ENCODE measurements at places on chromosomes 4 and X.

DNA sequence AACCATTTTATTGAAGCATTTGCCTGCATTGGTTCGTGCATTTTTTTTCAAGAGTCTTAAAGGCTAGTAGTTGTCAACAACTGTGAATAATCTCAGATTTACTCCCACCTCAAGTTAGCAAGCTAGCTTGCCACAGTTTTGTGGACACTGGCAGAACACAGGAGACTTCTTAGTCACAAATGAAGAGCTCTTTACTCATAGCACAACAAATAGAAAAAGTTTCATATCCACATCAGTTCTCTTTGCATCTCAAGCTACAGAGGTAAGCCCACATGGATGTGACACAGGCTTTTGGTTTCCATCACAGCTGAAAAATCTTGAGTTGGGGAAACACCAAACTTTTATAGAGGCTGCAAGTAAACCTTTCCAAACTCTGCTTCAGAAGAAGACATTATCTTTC is 2315.7 kb upstream of the TENM3 start:
- DNase-seq = no peak

- no peak for DNase-seq
Observed at GRCh38 chrX:133610056-133610455, 194.8 kb upstream of the GPC4 start.

- DNase-seq = peak; percentile 69
Observed at GRCh38 chrX:2829469-2830246, 928 bp downstream of the GYG2 start.

DNA sequence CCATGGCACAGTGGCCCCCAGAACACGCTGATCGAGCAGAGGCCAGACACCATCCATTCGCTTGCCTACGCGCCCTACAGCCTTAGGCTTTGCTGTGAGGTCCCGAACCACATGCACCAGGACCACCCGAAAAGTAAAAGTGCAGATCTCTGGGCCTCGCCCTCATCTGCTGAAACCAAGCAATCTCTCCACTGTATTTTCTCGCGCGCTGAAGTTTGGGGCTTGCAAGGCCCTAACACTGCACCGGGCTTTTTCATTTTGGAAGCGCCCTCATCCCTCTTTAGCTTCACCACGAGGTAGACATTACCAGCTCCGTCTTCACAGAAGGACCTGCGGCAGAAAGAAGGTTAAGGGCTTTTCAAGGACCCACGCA is 21.2 kb downstream of the NKX3-2 start:
- no peak for DNase-seq

GRCh38 chr4:109434007-109434971 is 674 bp downstream of the SEC24B start:
- peak; percentile 66 for DNase-seq

- no peak for DNase-seq
Observed at GRCh38 chr4:68209003-68209402, 36.5 kb downstream of the TMPRSS11B start.

GRCh38 chr4:147351083-147351787 is 129.7 kb upstream of the EDNRA start:
- DNase-seq = no peak

- DNase-seq = no peak
Observed at GRCh38 chr4:81808011-81808672, 336.4 kb upstream of the RASGEF1B start.

GRCh38 chrX:107826238-107827029 is 768 bp downstream of the MID2 start:
- peak; percentile 60 for DNase-seq

DNA sequence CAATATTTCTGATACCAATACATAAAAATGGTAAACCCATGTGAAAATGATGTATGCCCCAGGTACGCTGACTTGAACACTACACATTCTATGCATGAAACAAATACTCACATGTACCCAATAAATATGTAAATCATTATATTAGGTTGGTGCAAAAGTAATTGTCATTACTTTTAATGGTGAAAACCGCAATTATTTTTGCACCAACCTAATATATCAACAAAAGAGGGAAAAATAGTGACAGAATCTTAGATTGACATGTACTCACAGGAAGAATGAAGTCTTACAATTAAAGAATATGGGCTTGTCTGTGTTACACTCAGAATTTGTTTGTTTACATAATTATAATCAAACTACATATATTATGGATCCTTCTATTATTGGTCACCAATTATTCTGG is 82.3 kb downstream of the GLRA3 start:
- DNase-seq = no peak

DNA sequence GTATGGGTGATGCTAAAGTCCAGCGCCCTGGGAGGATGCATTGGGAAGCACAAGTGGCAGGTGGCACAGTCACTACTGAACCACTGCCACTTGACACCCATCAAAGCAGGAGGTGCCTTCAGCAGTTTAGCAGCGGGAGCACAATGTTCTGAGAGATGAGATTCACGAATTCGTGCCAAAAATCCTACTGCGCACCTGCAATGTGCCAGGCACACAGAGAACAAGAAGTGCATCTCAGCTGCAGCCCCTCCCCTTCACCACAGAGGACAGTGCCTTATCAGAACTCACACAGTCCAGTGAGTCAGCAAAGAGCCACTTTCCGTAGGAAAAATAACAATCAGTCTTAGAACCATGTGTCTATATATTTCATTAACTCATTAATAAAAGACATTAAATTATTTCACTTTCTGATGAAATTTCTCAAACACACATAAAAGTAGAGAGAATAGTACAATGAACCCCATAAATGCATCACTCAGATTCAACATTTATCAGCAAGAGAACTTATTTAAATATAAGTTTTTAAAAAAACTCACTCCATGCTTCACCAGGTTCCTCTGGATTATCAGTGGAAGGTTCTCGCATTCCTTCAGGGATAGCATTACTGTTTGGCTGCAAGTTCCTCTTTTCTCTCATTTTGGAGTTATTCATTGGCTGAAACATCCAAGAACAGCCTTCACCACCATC is 47.0 kb downstream of the BEND2 start:
- DNase-seq = no peak

Data from ecto neural progenitor cell (in vitro differentiated cells).